AG09319 (cell line): ENCODE measurements at places on chromosomes 11 and 22.

GRCh38 chr11:45806937-45807791 lies 2.2 kb downstream of the SLC35C1 start:
- no peak for DNase-seq

DNA sequence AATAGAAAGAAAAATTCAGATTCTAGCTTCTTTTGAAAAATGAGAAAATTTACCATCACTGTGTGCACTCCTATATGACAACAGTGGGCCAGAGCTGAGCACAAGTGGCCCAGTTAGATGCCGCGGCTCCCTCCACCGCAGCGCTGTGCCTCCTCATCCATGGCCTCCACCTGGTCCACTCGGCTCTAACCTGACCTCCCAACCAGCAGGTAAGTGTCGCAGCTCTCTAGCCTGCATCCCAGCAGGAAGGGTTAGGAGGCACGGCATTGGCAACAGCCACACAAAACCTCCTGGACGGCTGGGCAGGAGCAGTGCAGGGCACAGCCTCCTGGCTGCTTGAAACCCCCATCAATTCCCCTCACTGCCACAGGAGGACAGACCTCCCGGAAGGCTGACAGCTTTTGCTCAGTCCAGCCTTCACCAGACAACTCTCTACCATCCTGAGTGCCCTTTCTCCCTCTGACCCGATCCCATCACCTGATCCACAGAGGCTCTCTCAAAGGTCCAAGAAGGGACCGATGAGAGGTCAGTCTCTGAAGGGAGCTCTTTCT lies 76.1 kb downstream of the RPL27A start:
- DNase-seq, result no peak

- DNase-seq, result no peak
These were observed 46.8 kb downstream of the CEP164 start for GRCh38 chr11:117374316-117375055.

DNA sequence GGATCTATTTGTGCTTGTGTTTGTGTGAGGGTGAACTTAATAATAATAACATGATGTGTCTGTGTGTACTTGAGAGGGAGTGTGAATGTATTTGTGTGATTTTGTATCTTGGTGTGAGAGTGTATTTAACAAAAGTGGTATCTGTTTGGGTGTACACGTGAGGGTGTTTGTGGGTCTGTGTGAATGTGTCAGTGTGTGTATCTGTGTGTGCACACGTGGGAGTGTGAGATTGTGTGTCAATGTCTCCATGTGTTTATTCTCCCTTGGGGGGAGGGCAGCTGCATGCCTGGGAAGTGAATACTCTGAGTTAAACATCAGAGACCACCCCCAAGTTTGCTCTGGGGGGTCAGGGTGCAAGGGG lies 15.0 kb upstream of the RPS19BP1 start:
- no peak for DNase-seq

DNA sequence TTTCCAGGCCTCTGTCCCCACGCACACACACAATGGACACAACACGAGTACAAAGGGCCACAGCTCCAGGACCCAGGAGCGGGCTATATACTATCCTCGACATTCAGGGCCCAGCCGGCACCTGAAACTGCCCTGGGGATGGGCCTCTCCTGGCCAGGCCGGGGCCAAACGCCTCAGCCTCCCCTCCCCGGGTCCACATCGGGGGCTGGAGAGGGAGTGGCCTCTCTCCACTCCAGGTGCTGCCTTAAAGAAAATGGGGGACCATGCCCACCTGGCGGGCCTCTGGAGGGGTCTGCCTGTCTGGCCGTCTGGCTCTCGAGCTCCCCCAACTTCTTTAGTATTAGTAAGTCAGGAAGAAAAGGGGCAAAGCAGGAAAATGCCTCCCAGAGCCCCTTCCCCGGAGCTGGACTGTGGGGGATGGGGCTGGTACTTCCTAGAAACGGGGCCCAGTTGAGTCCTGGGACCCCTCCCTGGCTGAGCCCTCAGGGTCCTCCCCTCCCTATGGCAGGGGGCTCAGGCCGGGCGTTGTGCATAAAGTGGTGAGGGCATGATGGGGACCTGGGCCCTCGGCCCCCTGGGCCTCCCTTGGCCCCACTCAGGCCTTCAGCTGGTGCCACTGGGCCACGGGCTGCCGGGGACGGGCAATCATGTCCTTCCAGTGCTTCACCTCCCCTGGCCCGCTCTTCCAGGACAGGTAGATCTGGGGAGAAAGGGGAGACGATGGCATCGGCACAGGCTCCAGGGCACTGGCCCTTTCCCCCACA lies 9.7 kb downstream of the LRRC10B start:
- no peak for DNase-seq

DNA sequence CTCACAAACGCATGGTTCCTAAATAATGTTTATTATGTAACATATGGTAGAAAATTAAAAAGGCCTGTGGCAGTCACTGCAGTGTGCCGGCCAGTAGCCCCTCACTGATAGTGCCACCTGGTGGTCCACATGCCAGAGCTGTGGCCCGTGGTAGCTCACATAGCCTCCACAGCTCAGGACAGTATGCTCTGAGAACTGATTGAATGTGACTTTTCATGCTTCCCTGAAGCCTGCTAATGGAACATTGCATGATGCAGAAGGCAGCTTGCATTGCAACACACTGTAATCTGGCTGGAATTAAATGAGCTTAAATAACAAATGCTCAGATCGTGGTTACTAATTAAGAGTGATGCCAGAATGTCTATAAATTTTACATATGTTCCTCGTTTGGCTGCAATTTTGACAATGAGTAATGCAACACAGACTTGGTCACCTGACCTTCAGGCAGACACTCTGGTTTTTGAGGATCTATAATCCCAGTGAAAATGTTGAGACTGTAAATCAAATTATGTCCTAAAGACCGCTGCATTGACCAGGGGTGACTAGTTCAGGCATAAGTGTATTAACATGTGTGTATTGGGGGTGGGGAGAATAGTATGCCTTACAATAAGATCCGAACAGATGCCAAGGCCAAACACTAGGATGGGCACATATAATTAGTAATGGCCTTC lies 566.4 kb downstream of the METTL15 start:
- DNase-seq, result peak; percentile 98

DNA sequence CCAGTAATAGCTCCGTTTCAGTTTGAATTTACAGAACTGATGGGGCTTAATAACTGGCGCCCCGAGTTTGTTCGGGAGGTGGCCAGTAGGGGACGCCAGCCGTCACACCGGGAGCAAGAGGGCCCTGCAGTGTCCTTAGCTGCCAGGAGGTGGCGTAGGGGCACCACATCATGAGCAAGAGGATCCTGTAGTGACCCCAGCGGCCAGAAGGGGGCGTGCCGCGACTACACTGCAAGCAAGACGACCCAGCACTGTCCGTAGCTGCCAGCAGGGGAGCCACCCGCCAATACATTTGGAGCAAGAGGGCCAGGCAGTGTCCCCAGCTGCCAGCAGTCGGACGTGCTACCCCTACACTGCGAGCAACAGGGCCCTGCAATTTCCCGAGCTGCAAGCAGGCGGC lies 663.7 kb upstream of the B3GAT1 start:
- no peak for DNase-seq

DNA sequence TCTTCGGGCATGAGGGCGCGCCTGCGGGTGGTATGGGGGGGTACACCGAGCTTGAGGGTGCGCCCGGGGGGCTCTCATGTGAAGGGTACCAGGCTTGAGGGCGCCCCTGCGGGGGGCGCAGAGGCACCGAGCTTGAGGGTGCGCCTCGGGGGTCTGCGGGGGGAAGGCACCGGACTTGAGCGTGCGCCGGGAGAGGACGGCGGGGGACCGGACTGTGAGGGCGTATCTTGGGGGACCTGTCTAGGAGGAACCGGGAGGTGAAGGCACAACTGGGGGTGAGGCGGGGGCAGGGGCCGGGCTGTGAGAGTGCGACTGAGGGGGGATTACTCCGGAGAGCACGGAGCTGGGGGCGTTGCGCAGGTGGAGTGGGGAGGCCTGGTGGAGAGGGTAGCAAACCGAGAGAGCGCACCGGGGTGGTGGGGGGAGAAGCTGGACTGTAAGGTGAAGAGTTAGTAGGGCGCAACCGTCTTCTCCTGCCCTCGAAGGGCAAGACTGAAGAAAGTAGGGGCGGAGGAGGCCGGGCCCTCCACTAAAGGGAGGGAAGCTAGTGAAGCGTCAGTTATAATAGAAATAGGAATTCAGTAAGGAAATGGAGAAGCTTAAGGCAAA lies 1.1 kb upstream of the DDX6 start:
- no peak for DNase-seq

DNA sequence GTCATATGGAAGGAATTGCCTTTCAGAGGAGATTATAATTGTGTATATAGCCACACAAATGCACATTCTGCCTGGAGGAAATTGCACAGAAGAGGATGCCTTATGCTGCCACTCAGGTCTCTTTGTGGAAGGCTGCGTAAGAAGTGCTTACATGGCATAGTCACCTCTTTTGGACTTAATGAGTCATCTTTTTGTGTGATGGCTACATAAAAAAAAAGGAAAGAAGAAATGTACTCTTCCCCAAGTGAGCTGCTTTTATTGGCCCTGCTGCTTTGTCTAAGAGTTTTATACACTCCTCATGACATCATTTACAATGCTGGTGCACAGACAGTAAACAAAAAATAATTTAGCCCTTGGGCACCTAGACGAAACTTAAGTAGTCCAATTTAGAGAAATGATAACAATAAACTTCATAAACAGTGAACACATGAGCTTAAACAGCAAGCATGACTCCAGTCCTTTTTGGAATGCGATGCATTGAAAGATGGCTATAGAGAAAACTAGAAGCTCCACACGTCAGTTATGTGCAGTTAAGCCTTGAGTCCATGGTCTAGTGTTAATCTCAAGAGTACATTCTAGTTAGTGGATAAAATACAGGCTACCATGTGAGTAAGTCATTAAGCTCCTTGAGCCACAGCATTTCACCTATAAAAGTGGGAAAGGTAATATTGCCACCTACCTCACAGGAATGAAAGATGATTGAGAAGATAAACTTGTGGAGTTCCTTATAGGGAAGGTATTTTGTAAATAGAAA lies 12.0 kb downstream of the CSTPP1 start:
- DNase-seq, result peak; percentile 16

DNA sequence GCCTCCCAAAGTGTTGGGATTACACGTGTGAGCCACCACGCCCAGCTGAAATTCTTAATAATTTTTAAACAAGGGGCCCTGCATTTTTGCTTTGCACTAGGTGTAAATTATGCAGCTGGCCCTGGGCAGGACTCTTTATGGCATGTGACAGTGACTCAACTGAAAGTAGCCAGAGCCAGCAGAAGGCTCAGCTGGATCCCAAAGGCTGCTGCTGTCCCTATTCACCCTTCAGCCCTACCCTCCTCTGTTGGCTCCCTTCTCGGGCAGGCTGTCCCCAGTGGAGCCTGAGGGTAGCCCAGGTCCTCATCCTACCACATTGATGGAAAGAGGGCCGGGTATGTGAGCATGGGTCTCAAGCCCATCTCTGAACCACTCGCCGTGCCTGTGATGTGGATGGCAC lies 45.6 kb downstream of the CD82 start:
- DNase-seq, result no peak

DNA sequence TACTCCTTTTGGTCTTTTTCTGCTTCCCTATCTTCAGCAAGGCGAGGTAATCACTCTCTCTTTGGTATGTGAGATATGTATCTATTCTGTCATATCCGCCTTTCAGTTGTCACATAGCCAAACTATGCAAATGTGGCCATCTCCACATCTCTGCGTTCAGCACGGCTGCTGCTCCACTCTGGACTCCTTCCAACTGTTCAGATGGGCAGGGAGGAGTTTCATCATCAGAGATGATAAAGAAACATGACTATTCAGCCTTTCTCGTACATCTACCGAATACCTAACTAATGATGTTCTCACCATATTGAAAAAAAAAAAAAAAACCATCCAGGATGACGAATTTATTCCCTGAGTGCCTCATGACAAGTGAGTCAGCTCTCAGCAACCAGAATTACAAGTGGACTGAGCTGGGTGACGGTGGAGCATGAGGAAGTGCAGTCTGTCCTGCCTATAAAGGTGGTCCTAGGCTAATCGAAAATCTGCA lies 899.6 kb downstream of the OPCML start:
- DNase-seq, result peak; percentile 43

DNA sequence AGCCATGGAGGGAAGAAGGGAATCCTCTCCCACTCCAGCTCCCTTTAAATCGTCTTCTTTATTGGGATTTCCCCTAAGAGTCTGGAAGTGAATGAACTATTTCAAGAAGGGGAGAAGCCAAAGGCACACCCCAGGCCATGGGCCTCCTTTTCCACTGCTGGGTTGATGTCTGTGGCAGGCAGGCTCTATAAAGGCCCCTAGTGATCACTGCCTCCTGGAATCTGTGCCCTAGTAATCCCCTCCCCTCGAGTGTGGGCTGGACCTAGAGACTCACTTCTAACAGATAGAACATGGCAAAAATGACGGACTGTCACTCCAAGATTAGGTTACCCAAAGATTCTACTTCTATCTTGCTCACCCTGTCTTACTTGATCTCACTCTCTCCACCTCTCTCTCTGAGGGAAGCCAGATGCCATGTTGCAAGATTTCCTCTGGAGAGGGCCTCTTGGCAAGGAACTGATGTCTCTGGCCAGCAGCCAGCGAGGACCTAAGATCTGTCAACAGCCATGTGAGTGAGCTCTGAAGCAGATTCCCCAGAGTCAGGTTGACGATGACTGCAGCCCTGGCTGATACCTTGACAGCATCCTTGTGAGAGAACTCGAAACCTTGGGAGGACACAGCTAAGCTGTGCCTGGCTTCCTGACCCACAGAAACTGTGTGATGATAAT lies 444.8 kb downstream of the SOX6 start:
- no peak for DNase-seq

GRCh38 chr11:6621711-6622211 lies 2.5 kb upstream of the TPP1 start:
- DNase-seq, result no peak

GRCh38 chr11:33687733-33688479 lies 12.7 kb downstream of the C11orf91 start:
- no peak for DNase-seq

GRCh38 chr11:2380807-2381350 lies 3.8 kb downstream of the CD81 start:
- DNase-seq, result no peak
